ENCODE measurements at places on chromosomes 7 and 10. TPM values are rescaled to one million over a fixed set of nuclear protein-coding genes. Genes with fewer than 3 reads are reported as not detected.

Gene ZPBP
- not detected for total RNA-seq

DNA sequence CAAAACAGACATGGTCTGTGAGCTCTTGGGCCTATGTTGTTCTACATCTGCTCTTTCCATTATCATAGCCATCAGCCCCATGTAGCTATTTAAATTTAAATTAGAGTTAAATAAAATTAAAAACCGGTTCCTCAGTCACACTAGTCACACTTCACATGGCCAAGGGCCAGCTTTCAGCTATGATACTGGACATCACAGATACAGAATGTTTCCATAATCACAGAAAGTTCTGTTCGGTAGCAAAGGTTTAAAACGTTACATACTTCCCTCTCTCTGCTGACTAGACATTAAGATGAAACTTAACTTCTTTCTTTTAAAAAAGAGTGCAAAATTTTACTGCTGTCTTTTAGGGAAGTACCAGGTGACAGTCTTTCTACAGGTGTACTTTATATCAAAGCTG is 43.0 kb downstream of the SRPK2 start:
- H3K27ac ChIP-seq, result no peak overlapping the region
- H3K27me3 ChIP-seq, result no peaks in the 10 kb centered on the region
- no peak overlapping the region for H3K4me3 ChIP-seq
- no peak for DNase-seq

DNA sequence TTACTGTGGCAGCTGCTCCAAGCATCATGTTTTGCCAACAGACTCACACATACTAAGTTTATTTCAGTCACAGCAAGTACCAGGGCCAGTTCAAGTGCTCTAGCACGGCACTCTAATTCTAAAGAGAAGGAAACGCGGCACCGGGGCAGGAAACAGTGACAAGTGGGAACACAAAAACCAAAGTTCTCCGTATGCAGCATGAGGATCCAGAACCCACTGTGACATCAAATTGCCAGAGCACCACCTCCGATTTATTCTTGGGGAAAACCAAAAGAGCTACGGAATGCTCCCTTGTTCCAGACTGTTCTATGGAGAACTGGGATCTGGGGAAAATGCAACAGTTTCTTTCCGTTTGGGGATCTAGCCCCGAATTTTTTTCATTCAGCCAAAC is 448 bp upstream of the PTER start:
- H3K36me3 ChIP-seq, result no peaks in the 10 kb centered on the region
- H3K27me3 ChIP-seq, result no peaks in the 10 kb centered on the region
- H3K4me1 ChIP-seq, result peaks cover 18% of the 10 kb centered on the region
- H3K4me3 ChIP-seq, result peak overlapping the region; percentile 85

- H3K27me3 ChIP-seq, result peaks cover 5% of the 10 kb centered on the region
- H3K4me1 ChIP-seq, result no peaks in the 10 kb centered on the region
- DNase-seq, result no peak
- no peak overlapping the region for H3K4me3 ChIP-seq
- H3K27ac ChIP-seq, result no peak overlapping the region
These were observed 89.5 kb downstream of the LHPP start for GRCh38 chr10:124551097-124551496.

DNA sequence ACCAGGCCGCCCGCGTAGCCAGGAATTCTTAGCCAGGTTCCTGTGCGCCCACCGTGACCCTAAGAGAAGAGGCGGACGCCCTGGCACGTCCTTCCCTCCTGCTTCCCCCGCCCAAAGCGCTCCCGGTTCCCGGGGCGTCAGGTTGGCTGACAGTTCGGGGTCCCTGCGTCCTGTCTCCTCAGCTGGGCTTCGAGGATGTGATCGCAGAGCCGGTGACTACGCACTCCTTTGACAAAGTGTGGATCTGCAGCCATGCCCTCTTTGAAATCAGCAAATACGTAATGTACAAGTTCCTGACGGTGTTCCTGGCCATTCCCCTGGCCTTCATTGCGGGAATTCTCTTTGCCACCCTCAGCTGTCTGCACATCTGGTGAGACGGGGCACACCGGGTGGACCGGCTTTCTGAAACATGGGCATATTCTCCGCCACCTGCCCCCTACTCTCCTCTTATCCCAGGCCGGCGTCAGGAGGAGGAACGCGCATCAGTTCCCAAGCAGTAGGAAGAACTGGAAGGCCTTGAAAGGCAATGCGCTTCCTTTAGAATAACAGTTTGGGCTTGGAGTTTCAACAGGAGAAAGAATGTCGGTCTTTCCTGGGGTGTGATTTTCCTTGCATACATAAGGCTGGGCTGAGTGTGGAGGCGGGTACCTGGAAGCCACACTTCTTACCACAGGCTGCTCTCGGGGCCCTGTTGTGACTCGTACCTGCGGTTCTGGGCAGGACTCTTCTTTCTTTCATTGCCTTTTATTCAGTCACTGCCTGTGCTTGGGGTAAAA is 728 bp downstream of the CAV2 start:
- H3K36me3 ChIP-seq, result peaks cover 37% of the 10 kb centered on the region

- H3K27ac ChIP-seq, result no peak overlapping the region
- H3K36me3 ChIP-seq, result no peaks in the 10 kb centered on the region
- peaks cover 11% of the 10 kb centered on the region for H3K27me3 ChIP-seq
- no peaks in the 10 kb centered on the region for H3K4me1 ChIP-seq
These were observed 39.4 kb downstream of the ADRB1 start for GRCh38 chr10:114083040-114083439.

- H3K36me3 ChIP-seq, result no peaks in the 10 kb centered on the region
- peak; percentile 19 for DNase-seq
- H3K27me3 ChIP-seq, result peaks cover 6% of the 10 kb centered on the region
- H3K27ac ChIP-seq, result no peak overlapping the region
These were observed 107.2 kb upstream of the RELN start for GRCh38 chr7:104096683-104097082.

GRCh38 chr10:5854131-5854475 is 35.6 kb downstream of the ANKRD16 start:
- H3K4me3 ChIP-seq, result no peak overlapping the region
- no peaks in the 10 kb centered on the region for H3K36me3 ChIP-seq
- no peaks in the 10 kb centered on the region for H3K4me1 ChIP-seq
- DNase-seq, result no peak
- H3K27me3 ChIP-seq, result peaks cover 6% of the 10 kb centered on the region

GRCh38 chr7:137081321-137082093 is 213.1 kb downstream of the CHRM2 start:
- DNase-seq, result peak; percentile 82
- H3K27ac ChIP-seq, result peak overlapping the region; percentile 64
- H3K36me3 ChIP-seq, result peaks cover 7% of the 10 kb centered on the region
- H3K4me3 ChIP-seq, result no peak overlapping the region
- H3K4me1 ChIP-seq, result peaks cover 66% of the 10 kb centered on the region
- H3K27me3 ChIP-seq, result no peaks in the 10 kb centered on the region

Data from HFFc6 (cell line).